Epithelial cell of proximal tubule (primary cell): ENCODE measurements at places on chromosomes 12 and 14.

DNA sequence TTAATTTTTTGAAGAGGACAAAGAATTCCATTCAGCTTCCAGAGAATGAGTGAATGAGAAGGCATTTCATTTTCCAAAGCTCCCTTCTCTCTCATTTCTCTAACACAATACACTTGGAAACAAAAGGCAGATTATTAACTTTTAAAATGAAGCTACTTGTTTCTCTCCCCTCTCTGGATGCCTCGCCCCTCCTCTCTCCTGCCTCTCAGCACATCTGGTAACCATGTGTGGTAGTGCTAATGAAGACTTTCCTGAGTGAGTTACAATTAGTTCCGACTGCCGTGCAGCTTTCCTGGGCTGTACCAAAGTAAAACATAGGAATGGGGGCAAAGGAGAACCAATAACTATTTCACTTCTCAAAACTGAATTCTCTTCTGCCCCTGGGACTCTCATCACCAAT is 84.7 kb upstream of the SOX5 start:
- no peak for DNase-seq

DNA sequence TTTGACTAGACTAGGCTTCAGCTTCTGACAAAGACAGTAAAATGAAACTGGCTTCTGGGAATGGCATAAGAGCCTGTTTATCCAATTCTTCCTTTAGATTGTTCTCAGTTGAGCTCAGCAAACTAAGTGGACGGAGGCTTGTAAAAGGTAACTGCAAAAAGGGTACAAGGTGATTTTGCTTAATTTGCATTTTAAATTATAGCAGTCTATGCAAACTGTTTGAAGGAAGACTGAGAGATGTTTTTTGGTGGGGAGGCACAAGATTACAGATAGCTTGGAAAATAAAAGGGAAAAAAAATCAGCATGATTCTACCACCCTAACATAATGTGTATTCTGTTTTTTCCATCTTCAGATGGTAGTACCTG is 5.0 kb downstream of the SUSD6 start:
- DNase-seq, result no peak

DNA sequence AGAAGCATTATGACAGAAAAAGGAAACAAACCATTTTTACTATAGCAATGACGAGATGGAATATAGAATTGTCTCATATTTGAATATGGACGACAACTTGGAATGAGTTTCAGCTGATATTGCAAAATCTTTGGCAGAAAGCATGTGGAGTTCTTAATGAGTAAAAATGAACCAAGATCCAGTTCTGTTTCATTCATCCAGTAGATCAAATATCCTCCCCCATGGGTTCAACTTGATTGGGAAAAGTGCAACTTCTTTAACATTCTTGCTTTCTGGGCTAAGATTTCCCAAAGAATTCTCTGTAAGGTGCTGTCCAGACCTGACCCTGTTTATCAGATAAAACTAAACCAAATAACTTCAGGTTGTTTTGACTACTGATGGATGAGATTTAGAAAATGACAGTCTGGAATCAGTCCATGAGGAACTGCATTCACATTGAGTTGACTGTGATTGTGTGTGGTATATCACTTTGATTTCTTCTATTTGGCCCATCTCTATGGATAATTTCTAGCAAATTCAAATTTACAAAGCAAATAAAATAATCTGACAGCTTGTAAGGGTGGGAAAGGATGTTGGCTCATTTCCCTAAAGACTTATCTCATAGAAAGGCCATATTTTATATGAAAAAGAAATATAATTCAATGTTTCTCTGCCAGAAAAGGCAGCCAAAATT is 267.4 kb downstream of the ADAMTS20 start:
- DNase-seq, result no peak

DNA sequence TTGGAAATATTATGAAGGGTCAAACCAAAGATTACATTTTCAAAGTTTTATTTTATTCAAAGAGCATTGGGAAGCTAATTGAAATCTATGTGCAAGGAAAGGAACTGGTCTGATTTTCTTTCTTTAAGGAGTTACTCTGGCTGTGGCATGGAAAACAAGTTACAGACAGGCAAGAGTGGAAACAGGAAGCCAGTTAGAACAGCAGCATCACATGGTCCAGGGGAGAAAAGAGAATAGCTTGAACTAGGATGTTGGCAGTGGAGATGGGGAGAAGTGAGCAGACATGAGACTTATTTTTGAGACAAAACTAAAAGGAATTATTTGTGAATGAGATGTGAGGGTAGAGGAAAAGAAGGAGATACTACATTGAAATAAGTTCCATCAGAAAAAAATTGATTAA is 3.4 kb downstream of the OR11G2 start:
- DNase-seq, result no peak

DNA sequence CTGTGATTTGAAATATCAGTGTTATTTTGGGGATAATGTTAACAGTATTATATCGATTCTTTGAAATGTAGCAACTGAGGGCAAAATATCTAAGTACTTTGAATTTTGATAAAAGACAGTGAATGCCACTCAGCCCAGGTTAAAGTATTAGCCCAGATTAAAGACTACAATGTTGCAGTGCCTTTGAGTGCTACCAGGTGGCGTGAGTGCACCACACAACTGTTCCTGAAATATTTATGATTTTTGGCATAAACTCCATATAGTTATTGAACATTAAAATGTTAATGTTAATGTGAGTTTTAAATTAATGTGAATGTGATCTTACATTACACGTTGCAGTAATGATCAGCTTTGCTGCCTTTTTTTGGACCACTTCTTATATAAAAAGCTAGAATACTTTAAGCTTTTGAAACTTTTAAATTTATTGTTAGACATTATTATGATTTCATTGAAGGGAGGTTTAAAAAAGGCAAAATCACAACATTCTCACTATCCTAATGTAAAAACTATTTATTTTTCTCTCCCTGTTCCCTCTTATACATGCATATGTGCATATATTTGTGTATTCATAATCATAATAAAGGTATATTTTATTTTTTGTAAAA is 22.5 kb downstream of the MRPS35 start:
- DNase-seq, result no peak

DNA sequence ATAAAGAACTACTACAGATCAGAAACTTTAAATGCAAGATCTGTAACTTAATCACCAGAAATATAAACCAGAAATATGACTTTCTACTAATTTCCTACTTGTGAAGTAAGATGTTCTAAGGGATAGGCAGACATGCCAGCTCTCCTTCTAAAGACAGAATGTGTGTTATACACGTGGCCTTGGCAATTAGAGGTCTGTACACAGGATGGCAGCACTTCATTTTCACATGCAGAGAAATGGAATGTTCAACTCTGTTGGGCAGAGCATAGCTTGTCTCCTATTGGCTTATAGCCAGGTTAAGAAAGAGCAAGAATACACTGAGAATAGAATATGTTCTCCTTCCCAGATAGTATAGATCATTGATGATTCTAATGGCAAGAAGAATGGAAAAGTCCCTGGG is 403.8 kb downstream of the DAD1 start:
- no peak for DNase-seq

DNA sequence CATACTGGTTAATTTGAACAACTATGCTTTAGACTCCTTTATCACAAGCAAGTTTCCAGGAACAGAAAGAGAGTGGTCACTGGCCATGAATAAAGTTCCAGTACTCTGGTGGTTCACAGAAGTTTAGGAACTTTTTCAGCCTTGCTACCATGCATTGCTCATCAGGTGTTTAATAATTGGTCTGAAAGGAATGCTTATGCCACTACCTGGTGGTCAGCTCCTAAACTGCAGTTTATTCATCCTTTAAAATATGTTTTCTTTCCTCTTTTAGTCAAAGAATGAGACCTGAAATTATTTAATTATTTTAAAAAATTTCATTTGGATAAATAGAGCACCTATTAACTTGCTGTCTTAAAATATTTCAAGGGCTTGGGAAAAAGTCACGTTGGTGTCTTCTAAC is 260.1 kb upstream of the OR4E1 start:
- DNase-seq, result peak; percentile 3

DNA sequence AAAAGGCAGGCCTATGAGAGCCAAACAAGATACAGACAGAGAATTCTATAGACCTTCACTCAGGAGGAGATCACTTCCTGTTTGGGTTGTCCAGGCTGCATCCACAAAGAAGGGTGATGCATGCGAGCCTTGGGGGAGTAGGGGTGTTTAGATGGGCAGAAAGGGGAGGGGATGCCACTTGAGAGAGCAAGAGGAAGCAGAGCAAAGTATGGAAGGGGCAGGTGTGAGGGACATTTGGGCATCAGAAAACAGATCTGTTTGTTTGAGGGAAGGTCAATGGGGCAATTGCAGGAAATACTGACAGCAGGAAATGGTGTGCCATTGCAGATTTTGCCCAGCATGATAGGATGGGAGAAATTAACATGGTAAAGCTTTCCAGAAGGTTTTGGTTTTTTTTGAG is 146.4 kb upstream of the FOXN3 start:
- no peak for DNase-seq

DNA sequence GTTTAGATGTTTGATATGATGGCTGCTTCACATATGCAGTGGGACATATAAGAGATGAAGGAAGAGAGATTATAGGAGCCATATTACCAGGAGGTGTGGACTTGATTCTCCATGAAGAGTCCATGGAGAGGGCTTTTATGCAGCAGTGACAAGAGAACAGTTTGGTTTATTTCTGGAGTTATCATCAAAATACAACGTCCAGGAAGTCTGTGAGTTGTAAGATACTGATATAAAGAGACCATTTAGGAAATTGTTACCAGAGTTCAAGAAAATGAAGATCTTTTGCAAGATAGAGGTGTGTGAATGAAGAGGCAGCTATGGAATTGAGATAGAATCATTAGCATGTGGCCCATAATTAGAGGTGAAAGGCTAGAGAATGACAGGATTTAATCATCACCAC is 431.7 kb downstream of the NPAS3 start:
- DNase-seq, result no peak

GRCh38 chr12:53045696-53046045 is 4.2 kb upstream of the TNS2 start:
- no peak for DNase-seq

DNA sequence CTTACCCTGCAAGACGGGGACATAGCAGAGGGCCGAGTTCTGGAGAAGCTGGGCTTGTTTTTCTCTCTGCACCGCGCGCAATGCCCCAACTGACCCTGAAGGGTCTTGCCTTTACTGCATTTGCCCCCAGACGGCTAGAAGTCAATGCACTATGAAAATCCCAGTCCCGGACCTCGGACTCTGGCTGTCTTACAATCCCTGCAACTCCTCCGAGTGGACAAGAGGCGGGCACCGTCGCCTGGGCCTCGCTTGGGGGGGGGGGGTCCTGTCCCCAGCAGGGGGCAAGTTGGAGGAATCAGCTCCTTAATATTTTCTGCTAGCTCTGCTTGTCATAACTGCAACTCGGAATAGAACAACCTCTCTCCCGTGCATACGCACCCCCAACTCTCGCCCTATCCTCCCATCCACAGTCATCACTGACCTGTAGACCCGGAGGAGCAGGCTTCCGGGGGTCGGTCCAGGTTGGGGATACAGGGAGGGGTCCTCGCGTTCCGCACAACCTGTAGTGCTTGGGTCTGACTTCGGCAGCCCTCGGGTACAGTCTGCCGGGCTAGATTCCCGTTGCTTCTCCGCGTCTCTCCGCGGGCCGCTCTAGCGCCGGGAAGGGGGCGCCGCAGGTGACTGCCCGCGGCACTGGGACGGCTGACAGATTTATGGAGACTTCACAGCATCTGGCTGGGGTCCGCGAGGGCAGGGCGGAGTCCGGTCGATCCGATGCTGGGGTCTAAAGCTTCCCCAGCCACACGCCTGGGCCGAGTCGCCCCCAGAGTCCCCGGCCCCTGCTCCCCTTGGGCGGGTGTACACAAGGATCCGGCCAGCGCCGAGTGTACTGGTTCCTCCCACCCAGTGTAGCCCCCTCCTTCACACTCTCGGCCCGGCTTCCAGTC is 3.3 kb upstream of the PAX9 start:
- DNase-seq, result no peak

GRCh38 chr12:14681625-14682024 is 14.8 kb downstream of the GUCY2C start:
- no peak for DNase-seq

GRCh38 chr14:99548871-99549515 is 55.0 kb downstream of the CCDC85C start:
- no peak for DNase-seq

DNA sequence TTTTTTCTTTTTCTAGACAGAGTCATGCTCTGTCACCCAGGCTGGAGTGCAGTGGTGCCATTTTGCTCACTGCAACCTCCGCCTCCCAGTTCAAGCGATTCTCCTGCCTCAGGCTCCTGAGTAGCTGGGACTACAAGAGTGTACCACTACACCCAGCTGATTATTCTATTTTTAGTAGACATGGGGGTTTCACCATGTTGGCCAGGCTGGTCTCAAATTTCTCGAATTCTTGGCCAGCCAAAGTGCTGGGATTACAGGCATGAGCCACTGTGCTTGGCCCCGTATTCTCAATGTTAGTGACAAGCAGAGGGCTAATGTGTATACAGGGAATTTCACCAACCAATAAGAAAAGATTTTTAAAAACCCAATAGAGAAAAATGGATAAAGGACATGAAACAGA is 8.4 kb downstream of the PLBD2 start:
- DNase-seq, result no peak

DNA sequence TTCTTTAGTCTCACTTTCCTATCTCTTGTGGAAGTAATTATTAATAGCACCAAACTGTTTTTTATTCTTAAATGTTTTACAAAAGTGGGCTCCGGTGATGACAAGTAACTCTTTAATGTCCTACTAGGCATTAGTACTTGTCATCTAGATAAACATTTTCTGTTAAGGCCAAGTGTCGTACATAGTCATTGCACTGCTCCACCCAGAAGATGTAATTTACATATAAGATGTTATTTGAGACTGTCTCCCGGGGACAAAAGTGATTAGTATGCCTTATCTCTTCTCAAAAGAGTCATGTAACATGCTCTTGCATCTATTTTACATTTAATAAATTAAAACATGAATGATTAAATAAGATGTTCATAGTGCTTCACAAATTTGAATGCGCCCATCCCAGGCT is 88.4 kb downstream of the FLRT2 start:
- no peak for DNase-seq

DNA sequence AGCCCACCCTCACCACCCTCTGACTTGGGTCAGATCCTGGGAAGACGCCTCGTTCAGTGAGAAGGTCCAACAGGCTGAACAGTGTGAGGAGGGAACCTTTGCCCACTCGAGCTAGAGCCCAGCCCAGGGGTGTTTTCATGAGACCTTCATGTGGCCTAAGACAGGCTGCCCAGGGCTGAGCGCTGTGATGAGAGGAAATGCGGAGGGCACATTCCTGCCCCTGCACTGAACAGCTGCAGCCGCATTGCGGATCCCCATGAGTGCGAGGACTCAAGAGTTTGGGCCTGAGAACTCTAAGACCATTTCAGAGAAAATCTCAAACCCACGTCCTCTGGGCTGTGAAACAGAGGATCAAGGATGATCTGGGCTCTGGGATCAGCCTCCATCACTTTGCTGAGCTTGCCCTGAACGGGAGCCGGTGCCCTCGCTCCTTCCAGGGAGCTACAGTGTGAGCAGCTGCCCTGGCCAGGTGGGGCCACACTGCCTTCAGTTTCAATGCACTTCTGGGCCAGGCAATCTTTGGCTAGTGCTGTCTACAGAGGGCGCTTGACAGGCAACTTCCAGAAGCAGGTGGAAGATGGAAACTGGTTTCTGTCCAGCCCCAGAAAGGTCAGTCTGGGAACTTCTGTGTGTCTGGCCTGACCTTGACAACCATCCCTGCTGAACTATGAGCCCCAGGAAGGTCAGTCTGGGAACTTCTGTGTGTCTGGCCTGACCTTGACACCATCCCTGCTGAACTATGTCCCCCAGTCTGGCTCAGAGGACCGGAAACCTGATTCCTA is 43.5 kb upstream of the P2RX7 start:
- no peak for DNase-seq

- DNase-seq, result no peak
Observed at GRCh38 chr14:59343585-59343984, 121.6 kb downstream of the GPR135 start.
